Activated B cell treated with CpG ODN at 0.5 μM for 24 hours (primary cell): ENCODE measurements at places on chromosomes 12 and 14. TPM values are rescaled to one million over a fixed set of nuclear protein-coding genes. Genes with fewer than 3 reads are reported as not detected.

CYP46A1 gene
- total RNA-seq, result 0.07 TPM in 1 of 2 replicates, not detected in the other

RNASE7 gene
- not detected in 2 replicates for total RNA-seq

- peak; percentile 89 for DNase-seq
- peak within 1 kb of the TSS; percentile 86 for H3K4me3 ChIP-seq
- H3K27ac ChIP-seq, result peak within 1 kb of the TSS; percentile 74
- H3K4me1 ChIP-seq, result peaks cover 66% of the 10 kb centered on the region
These were observed at the start of gene MLXIP for GRCh38 chr12:122078141-122079032. Gene MLXIP (plus strand): TSS chr12:122078756. CDS start chr12:122078854, 98 bp downstream.

- no peaks in the 10 kb centered on the region for H3K27me3 ChIP-seq
- H3K4me1 ChIP-seq, result no peaks in the 10 kb centered on the region
- no peaks in the 10 kb centered on the region for H3K36me3 ChIP-seq
- H3K4me3 ChIP-seq, result no peak overlapping the region
- DNase-seq, result no peak
These were observed 501.5 kb upstream of the USP15 start for GRCh38 chr12:61758661-61759060.

FOXN4 gene
- total RNA-seq, result not detected in 2 replicates

SLC6A13 gene
- 0.38 TPM in 1 of 2 replicates, not detected in the other for total RNA-seq

DNA sequence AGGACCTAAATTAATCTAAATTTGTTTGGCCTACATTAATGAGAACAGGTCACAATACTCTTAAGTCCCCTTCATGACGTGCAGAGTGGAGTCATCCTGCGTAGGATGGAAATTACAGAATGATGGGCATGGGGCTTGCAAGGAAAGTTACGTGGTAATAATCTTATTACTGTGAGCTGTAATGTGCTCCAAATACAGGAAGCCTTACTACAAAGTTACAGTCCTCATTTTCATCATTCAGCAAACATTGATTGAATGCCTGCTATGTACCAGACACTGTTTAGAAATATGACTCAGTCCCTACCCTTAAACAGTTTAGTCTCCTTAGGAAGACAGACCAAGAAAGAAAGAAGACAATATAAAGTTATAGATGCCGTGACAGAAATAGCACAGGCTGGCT is 9.4 kb downstream of the HIGD1C start:
- no peak for DNase-seq
- H3K27me3 ChIP-seq, result no peaks in the 10 kb centered on the region
- H3K4me1 ChIP-seq, result peaks cover 5% of the 10 kb centered on the region
- H3K4me3 ChIP-seq, result no peak overlapping the region

SYNDIG1L gene
- total RNA-seq, result not detected in 2 replicates
